WERI-Rb-1 (cell line): ENCODE measurements at places on chromosomes 6 and 20.

- no peak for DNase-seq
These were observed 59.9 kb downstream of the HECA start for GRCh38 chr6:139194740-139195139.

- DNase-seq, result no peak
These were observed 50.9 kb downstream of the JARID2 start for GRCh38 chr6:15296735-15297134.

- DNase-seq, result no peak
These were observed 185.6 kb downstream of the BMP7 start for GRCh38 chr20:57080796-57081195.

DNA sequence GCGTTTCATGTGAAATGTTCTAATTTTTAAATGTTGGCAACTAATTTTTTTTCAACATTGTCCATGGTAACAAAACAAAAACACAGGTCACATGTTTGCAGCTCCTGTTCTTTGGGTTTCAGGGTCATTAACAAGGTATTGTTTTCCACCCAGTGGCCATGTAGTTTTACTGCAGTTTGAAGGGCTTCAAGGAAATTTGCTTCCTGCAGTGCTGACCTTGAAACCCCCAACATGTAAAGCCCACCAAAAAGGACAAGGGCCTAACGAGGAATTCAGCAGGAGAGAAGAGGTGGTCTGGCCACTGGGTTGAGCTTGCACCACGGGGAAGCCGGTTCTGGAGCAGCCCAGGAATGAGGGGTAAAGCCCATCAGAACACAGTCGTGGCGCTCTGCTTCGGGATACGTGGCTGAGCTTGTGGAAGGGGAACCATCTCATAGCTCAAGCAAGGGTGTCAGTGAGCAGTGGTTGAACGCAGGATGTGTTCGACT lies 13.9 kb upstream of the KLHL31 start:
- peak; percentile 36 for DNase-seq

DNA sequence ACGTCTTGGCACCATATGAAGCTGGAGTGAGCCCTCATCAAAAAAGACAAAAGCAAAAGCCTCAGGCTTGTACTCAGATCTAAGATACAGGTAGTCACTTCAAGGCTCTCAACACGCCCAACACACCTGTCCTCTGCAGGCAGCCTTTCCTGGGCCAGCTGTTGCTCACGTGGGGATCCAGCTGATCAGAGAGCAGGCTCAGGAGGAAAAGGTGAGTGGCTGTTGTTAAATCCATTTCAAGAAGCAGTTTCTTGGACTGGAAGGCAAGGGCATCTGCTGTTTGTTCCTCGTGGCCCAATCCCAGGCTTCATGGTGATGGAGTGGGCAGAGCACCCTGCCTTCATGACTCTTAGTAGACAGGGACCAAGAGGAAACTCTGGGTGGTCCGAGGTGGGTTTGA lies 39.6 kb downstream of the ELMO2 start:
- no peak for DNase-seq

GRCh38 chr6:12716298-12716916 lies at the start of gene PHACTR1:
Gene PHACTR1 (plus strand): TSS chr6:12716767.
- no peak for DNase-seq

DNA sequence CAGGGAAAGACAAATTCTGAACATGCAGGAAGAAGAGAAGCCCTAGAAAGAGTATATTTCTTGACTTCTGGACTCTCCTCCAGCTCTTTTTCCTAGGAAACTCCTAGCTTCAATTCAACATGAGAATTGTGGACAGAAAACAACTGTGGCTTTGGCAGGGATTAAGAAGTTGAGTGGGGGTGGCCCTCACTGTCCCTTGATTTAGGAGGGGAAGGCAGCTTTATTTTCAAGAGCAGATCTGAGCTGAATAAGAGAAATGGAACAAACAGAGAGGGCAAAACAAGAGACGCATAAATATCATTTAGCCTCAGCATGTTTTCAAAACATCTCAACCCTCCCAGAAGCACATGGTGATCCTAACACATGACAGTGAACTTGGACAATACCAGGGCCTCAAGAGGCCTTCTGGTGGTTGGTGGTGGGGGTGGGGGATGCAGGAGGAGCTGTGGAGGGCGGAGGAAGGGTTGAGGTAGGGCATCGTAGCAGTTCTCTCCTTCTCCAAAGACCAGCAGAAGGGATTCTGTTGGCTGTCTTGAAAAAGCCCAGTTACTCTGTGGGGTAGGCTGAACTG lies 21.1 kb upstream of the TAGAP start:
- DNase-seq, result no peak

GRCh38 chr20:25470045-25470444 lies 62.6 kb downstream of the GINS1 start:
- DNase-seq, result peak; percentile 65

DNA sequence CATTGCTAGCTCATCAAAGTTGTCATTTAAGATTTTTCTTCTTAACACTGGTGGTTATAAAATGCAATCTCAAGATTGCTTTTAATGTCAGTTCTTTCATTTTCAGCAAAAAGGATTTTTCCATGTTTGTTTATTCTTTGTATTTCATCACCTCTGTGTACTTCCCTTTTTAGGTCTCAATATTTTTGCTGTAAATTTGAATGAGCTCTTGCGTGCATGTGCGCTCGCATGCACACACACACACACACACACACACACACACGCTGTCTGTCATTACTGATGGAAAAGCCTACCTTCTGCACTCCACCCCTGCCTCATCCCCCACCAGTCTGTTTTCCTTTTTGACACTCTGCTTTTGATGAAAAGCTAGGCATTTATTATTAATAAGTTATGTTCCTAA lies 85.3 kb upstream of the FYN start:
- DNase-seq, result no peak

DNA sequence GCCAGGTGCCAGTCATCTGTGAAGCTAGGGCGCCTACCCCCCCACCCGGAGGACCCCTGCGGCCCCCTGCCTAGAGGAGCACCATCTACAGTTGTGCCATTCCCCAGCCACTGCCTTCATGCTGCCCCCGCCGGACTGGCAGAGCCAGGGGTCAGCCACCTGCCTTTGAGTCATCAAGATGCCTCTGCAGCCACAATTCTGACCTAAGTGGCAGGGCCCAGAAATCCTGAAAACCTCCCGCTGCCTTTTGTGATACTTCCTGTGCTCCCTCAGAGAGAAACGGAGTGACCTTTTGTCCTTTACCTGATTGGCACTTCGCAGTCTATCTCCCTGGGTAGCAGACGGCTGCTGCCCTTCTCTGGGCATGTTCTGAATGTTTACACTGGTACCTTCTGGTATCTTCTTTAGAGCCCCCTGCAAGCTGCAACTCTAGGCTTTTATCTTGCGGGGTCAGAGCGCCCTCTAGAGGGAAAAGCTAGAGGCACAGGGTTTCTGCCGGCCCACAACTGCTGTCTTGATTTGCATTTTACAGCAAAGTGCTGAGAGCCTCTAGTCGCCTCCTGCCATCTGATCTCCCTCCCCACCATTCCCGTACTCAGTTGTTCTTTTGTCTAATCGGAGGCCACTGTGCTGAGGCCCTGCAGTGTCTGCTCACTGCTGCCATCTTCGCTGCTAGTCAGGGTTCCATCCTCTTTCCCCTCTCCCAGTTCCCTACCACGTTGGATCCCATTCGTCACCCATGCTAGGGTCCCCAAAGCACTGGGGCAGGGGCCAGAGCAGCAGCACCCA lies 26.9 kb downstream of the SPATA2 start:
- peak; percentile 72 for DNase-seq

DNA sequence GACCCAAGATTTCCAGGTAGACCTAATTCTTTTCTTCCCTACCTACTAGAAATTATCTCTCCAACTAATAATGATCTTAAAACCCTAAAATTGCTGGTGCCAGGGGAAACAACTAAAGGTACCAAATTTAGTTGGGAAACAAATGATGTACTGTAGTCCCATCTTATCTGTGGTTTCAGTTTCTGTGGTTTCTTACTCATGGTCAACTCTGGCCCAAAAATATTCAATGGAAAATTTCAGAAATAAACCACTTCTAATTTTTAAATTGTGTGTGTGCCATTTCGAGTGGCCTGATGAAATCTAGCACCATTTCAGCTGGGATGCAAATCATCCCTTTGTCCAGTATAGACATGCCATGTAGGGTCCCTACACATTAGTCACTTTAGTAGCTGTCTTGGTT lies 475.2 kb upstream of the EPHA7 start:
- no peak for DNase-seq

- no peak for DNase-seq
These were observed 92.0 kb downstream of the ARHGAP18 start for GRCh38 chr6:129617986-129618385.

DNA sequence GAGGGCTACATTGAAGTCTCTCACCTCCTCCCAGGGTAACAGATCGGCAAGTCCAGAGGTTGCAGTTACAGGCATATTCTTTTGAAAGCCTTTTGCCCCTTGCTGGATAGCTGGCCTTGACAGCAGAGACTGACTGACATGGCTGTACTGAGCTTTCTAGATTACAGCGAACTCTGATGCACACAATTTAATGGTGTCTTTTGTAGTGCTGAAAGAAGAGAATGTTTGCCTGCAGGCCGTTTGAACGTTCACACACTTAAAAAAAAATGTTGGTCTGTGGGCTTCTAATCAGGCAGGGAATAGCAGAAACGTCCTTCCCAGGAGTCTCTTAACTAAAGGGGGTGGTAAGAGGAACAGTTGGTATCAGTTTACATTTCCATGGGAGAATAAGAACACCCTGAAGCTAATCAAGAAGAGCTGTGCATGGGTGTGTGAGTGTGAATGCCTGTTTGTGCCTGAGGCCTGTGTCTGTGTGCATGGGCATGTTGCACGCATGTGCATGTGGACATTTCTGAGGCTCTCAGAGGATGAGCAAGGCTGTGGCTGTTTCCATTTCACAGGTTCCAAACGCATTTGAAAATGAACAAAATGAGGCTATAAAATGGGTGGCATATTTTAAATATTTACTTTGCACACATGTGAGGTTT lies 213.9 kb upstream of the SSTR4 start:
- no peak for DNase-seq

DNA sequence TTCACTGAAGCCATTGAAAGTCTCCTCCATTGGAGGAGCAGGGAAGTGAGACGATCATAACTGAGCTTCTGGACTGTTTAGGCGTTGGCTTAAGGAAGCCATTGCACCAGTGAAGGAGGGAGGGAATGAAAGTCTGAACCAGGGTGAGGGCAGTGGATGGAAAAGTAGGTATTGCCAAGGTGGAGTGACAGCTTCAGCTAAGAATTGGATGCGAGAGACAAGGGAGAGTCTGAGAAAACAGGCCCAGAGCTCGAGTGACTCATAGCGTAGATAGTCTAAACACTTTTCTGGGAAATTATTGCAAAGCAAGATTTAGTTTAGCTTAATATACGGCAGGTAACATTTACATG lies 4.5 kb downstream of the DSP start:
- DNase-seq, result no peak

DNA sequence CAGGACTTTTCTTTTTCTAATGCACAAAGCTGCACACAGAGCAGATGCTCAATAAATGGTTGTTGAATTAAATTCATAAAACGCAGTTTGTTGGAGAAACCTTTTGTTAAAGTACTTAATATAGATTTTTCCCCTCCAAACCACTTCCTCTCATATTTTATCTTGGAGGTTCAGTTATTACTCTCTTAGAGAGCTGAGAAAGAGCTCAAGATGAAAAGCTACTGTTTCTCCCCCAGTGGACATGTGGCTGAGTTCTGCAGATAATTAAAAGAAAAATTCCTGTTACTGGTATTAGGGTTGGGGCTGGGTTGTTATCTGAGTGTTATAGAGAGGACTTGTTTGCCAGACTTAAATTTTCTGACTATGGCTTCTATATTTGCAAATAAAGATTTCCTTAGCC lies 294.0 kb downstream of the TBC1D7 start:
- DNase-seq, result no peak

DNA sequence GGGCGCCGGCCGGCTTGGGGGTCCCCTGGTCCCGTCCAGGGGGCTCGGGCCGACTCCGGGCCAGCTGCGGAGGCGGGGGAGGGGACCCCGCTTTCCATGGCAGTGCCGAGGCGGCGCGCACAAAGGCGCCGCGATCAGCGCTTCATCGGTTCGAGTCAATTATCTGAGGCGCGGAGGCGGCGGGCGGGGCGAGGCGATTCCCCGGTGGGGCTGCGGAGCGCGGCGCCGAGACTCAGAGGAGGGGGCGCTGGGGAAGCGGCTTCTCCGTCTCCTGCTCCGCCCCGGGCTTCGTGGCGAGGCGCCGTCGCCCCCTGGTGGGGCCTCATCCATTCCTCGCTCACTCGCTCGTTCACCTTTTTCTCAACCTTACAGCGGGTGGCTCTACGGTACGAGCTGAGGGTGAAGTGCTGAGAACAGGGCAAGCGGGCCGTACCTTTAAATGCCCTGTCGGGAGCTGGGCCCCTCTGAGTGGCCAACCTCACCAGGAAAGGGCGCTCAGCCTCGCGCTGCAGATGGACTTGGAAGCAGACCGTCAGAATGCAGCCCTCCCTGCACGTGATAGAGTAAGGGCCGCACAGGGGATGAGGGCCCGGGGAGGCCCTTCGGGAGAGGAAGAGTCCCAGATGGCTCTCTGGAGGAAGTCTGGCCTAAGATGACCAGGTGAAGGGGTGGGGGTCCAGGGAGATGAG lies 39.9 kb downstream of the SLC52A3 start:
- DNase-seq, result peak; percentile 89

GRCh38 chr6:148497717-148498116 lies 155.1 kb downstream of the SASH1 start:
- no peak for DNase-seq

- DNase-seq, result no peak
These were observed 15.6 kb downstream of the RRBP1 start for GRCh38 chr20:17666481-17666880.

- DNase-seq, result no peak
These were observed 309.9 kb upstream of the OPRM1 start for GRCh38 chr6:153729189-153729588.
